ENCODE measurements at places on chromosomes 7 and 10. TPM values are rescaled to one million over a fixed set of nuclear protein-coding genes. Genes with fewer than 3 reads are reported as not detected.

DNA sequence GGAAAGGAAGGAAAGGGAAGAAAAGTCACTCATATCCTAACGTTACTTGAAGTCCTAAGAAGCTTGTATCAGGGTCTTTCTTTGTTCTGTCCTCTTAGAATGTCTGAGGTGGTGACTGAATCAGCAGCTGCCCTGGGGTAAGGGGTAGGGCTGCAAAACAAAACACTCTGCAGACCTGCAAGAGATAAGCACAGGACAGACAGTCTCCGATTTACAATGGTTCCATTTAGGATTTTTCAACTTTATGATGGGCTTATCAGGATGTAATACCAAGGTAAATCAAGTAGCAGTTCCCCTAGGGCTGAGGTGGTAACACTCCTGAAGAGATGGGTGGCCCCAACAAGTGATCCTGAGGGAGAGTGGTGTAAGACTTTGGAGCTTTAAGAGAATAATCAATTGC lies 16.5 kb downstream of the KDM7A start:
- peaks cover 81% of the 10 kb centered on the region for H3K4me1 ChIP-seq
- H3K4me3 ChIP-seq, result peak overlapping the region; percentile 56
- H3K36me3 ChIP-seq, result no peaks in the 10 kb centered on the region
- peak overlapping the region; percentile 47 for H3K27ac ChIP-seq
- H3K27me3 ChIP-seq, result no peaks in the 10 kb centered on the region

GRCh38 chr10:133464582-133465031 lies 10.9 kb downstream of the SCART1 start:
- no peak overlapping the region for H3K27ac ChIP-seq
- no peak for DNase-seq
- no peaks in the 10 kb centered on the region for H3K4me1 ChIP-seq

Gene CALN1
- 0.86 TPM for total RNA-seq

- H3K4me3 ChIP-seq, result no peak overlapping the region
- H3K4me1 ChIP-seq, result no peaks in the 10 kb centered on the region
- H3K27me3 ChIP-seq, result no peaks in the 10 kb centered on the region
- H3K36me3 ChIP-seq, result no peaks in the 10 kb centered on the region
Observed at GRCh38 chr7:2445898-2446555, 30.2 kb downstream of the GRIFIN start.

Data from activated T-cell treated with anti-CD3 and anti-CD28 coated beads, Interleukin-2, amount 50 U/mL, for 72 hours (primary cell).